Astrocyte (in vitro differentiated cells and primary cell): ENCODE measurements at places on chromosomes 12 and 14.

- no peak for DNase-seq
Observed at GRCh38 chr12:131844656-131845055, 16.5 kb downstream of the MMP17 start.

DNA sequence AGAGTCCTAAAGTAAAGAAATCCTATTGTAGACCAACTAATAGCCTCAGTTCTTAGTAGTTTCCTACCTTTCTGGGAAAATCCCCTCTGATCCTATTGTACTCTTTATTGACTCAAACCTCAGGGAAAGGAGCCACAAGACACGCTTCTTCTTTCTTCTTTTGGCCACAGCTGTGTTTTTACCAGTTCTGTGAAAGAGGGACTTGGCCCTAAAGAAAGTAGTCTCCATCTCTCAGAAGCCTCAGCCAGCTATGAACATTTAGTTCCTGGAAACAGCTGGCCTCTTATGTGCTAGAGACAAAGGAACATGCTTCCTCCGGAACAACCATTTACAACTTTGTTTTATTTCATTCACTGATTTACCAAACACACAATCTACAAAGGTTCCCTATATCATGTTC, 66.1 kb upstream of the ARID2 start:
- no peak for DNase-seq

DNA sequence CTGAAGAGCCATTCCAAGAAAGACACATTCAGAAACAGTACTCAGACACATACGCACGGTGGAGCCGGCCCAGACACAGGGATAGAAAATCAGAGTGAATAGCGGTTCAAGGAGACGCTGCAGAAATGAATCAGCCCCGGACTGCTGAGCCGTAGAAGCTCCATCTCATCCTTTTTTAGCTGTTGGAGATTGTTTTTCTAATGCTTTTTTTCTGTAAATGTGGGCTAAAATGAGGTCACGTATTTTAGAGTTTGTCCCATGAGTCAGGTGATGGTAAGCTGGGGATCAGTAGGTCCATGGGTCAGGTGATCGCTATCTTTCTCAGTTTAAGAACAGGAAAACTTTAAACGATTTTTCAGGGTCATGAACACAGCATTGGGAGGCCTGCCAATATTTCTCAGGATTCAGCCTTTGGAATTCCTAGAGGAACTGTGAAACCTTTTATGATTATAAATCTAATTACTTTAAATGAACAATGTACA, 202.4 kb downstream of the ITPR2 start:
- DNase-seq = peak; percentile 95

GRCh38 chr12:58819985-58820384, 100.3 kb downstream of the LRIG3 start:
- no peak for DNase-seq

DNA sequence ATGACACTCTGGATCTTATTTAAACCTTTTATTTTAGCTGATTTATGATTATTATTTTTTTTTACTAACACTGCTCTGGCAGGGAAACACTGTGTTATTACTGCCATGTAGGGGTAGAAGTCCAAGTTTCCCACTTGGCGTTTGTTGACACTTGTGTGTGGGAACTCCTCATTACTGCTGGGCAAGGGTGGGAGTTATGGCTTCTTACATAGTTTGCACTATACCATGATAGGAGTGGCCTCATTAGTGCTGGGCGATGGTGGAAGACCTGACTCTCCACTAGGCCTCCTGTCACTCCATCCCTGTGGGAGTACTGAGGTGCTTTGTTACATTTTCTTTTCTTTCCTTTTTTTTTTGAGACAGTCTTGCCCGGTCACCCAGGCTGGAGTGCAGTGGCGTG, 83.5 kb downstream of the BRMS1L start:
- no peak for DNase-seq

GRCh38 chr12:20426191-20426590, 57.9 kb downstream of the PDE3A start:
- DNase-seq = no peak

DNA sequence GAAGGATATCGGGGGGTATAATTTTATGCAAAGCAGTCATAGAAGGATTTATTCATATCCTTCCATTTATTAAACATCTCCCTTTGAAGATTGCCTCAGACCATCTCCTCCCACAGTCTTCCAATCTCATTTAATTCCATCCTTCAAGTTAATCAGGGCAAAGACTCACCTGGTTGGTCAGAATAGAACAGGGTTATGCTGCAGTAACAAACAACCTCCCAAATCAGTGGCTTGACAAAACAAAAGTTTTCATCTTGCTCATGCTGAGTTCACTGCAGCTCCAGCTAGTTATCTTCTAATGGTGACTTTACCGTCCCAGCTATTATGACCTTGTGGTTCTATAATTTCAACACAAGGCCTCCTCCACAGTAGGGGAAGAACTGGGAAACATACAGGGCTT, 48.8 kb upstream of the MTERF2 start:
- no peak for DNase-seq

DNA sequence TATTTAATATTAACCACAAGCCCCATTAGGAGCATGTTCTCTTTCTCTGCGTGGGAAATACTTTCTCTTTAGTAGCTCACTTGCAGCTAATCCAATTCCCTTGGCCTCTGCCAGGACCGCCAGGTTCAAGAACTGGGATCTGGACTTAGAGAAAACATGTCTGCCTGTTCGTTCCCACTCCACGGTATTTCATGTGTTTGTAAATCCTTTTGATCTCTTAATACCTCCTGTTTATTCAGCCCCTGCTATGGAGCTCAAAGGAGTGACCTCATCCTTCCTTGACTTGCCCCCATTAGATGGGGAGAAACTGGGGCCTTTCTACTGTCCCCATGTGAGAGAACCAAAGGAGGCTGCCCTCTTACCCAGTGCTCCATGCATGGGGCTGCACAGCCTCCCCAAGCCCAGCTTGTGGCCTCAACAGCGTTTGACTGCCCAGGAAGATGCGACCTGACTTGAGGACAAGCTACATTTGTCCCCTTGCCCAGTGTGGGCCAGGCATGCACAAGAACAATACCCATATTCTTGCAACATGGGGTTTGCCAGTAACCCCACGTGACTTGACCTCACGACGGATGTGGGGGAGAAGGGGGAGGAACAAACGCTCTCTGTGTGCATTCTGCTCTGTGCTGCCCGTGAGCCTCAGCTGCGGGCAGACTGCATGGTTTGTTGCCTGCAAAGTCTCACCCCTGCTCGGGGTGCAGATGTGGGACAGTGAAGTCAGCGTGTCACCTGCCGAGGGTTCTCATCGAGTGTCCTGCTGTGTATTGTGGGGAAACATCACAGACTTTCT, 30.3 kb downstream of the CD9 start:
- DNase-seq = peak; percentile 59

DNA sequence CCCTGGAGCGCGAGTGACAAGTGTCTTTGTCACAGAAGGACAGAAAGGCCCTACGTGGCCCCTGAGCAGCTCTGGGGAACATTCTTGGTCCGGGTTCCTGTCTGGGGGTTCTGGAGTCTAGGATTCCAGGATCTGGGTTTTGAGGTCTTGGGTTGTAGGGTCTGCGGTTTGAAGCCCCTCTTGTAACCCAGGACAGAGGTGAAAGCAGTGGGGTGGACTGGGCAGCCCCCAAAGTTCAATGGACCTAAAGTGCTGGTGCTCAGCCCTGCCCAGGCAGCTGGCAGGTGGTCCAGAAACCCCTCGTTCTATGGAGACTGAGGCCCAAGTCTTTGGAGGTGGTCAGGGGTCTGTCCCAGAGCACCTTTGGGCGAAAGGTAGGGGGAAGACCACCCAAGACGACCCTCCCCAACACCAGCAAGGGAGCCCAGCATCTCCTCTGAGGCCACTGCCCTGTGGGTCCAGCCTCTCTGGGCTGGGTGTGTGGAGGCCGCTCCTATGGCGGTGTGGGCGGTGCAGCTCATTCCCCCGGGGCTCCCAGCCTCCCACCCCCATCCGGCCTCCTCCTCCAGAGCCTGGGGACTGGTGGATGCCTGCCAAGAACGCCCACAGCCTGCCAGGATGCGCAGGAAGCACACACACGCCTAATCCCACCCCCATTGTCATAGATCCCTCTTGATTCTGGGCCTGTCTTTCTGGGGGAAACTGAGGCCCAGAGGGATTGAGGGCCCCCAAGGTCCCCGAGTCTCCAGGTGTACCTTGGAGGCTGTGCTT, 30.2 kb upstream of the ANKRD9 start:
- DNase-seq = peak; percentile 49

- DNase-seq = peak; percentile 97
Observed at GRCh38 chr12:22978962-22979361, 354.0 kb downstream of the ETNK1 start.
